ENCODE measurements at places on chromosomes 11 and 22.

- no peak for DNase-seq
These were observed at the start of gene FERMT3 for GRCh38 chr11:64206457-64207255. Gene FERMT3 (plus strand): TSS chr11:64206721. CDS start chr11:64207365, 644 bp downstream.

- DNase-seq: peak; percentile 65
These were observed 243.9 kb upstream of the SYN3 start for GRCh38 chr22:33302049-33302545.

GRCh38 chr22:35797411-35797810, 79.7 kb downstream of the APOL5 start:
- DNase-seq: no peak

DNA sequence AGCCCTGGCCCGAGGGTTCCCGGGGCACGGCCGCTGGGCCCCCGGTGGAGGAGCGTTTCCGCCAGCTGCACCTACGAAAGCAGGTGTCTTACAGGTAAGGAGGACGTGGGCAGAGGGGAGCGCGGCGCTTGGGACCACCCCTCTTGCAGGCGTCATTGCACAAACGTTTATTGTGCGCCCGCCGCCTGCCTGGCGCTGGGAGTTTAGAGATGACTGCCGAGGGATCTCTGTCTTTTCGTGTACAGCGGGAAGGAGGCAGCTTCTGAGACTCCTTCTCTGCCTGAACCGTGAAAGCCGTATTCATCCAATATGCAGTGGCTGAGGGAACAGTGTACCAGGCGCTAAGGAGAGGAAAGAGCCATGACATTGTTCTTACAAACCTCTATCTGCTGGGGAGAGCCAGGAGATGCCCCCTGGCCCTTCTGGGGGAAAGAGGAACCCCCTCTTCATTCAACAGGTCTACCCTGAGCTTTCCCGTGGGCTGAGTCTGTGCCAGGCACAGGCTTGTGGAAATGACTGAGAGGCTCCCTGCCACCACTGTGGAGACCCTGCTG, 13.8 kb upstream of the DGKZ start:
- peak; percentile 35 for DNase-seq

GRCh38 chr11:44589301-44589700, 23.8 kb downstream of the CD82 start:
- DNase-seq: no peak

DNA sequence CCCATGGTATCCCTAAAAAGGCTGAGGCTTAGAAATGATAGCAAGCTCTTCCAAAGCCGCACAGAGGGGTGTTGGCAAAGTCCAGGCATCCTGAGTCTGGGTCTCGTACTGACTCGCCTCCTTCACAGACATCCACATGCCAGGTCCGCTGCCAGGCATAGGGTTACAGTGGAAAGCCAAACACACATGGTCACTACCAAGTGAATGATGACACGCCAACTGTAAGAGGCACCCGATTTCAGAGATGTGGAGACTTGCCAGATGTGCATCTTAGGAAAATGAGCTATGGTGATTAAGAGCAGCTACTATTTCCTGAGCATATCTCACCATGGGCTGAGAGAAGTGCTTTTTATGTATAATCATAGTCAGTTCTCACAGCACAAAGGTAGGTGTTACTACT, 314.9 kb downstream of the MIAT start:
- no peak for DNase-seq

DNA sequence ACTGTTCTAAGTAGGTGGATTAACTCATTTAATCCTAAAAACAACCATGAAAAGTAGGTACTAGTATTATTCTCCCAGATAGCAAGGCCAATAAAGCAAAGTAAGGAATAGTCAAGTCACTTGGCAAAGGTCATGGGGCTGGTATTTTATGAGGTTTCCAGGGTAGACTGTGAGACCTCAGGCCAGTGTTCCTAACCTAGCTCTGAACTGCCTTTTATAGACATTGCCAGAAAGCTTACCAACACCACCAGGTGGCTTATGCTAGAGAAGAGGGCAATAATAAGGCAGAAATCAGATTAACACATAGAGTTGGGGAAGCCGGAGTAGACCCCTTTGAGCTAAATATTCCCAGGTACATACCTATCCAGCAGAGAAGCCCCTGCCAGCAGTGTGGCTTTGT, 490.9 kb upstream of the TENM4 start:
- no peak for DNase-seq

- DNase-seq: no peak
These were observed 145.7 kb downstream of the SHANK2 start for GRCh38 chr11:71106671-71107070.

GRCh38 chr11:15757048-15757698, 599.2 kb downstream of the SOX6 start:
- DNase-seq: no peak

DNA sequence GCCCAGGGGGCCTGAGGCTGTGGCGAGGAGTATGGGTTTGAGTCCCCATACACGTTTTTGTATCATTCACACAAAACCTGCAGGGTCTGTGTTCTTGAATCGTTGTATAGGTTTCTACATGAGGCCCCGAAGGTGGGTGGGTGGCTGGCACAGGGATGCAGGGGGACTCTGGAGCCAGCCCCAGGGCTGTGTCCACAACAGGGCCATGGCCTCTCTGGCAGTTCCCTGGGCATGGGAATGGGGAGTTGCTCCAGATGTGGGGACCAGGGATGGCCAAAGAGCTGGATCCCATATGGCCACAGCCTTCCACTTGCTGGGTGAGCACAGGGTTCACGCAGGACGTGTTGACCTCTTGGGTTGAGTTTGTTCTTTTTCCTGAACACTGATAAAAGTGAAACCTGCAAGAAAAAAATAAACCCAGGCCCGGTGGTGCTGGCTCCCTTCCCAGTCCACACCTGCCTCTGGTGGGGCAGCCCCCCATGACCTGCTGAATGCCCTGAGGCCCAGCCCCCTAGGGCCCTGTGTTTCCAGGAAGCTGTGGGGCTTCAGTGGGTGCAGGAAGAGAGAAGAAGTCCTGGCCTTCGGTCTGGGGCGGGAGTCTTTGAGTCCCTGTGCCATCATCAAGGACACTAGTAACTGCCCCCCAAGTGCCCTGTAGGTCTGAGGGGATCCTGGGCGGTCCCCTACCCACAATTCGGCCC, 16.1 kb downstream of the MYRF start:
- no peak for DNase-seq

DNA sequence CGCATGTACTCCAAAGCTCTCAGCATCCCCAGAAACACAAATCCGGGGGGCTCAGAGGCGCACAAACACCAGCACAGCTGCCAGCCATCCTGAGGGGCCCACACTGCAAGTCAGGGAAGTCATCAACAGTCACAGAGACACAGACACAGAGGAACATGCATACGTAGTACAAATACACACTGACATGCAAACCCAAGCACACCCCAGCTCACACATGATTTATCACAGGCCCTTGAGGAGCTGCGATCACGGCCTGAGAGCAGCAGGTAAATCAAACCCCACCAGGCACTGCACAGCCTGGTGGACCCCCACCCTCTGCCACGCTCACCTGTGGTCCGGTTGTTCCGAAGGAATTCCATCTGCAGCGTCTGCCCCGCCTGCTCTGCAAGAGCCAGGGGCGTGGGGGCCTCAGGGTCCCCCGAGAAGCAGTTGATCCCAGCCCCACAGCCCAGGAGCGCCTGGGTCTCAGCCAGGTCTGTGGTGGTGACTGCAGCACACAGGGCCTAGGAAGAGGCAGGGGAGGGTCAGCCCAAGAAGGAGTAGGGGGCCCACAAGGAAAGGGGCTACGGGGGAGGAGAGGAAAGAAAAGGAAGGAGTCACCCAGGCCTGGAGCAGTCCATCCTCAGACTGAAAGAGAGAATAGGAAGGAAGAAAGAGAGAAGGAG, 28.5 kb upstream of the PDE2A start:
- DNase-seq: no peak

GRCh38 chr11:35798423-35798822, 135.8 kb downstream of the TRIM44 start:
- no peak for DNase-seq

GRCh38 chr11:9625728-9626127, 38.1 kb upstream of the SWAP70 start:
- DNase-seq: no peak

DNA sequence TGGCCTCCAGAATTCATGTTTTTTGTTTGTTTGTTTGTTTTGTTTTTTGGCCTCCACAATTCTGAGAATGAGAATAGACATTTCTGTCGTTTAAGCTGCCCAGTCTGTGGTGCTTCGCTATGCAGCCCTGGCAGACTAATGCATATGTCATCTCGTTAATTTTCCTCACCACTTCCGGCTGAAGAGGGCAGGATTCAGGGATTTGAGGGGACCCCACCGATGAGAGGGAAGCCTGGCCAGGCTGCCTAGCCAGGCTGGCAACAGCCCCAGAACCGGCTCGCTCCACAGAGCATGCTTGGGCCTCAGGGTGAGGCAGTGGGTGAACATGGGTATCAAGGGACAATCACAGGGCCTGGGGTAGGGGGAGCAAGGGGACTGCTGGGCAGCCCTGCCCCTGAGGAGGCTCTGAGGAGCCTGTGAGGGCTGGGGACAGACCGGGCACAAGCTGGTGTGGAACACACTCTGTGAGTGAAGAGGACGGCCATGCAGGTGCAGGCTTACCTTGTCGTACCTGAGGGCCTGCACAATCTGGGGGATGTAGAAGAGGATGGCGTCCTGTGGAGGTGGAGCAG, 47.8 kb upstream of the SERPIND1 start:
- DNase-seq: no peak

GRCh38 chr11:75325713-75326438, 25.6 kb downstream of the ARRB1 start:
- no peak for DNase-seq

DNA sequence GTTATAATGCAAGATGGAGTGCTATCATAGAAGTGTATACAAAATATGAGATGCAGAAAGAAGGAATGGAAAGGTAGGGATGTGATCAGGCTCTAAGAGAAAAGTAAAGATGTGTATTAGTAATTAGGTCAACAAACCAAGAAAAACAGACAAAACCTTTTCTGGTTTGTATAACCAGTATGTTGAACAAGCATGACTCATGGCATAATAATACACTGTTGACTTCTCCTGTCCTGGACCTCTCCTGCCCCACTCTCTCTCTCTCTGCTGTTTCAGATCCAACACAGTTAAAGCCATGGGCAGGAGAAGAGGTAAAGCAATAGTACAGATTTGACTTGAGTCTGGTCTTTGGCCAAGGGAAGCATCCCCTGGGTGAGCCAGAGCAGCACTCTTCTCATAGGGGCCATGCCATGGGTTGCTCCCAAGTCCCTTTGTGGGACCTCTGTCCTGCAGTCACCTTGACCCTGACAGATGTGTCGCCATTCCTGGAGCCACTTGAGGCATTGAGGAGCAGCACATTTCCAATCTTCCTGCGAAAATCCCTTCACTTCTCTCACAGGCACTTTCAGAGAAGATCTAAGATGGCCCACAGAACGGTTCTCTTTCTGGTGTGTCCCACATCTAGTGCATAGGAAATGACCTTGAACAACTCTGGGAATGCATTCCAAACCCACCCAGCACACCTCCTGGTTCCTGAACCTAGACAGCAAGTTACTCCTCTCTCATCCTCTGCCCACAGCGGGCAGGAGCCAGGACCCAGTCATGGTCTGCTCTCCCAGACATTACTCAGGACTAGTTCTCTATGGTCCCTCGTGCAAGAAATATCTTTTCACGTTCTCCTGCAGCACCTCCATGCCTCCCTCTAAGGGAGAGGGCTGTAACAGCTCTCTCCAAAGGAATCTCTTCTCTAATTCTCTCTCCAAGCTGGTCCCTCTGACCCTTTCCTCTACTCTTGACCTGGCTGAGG, 58.2 kb upstream of the PRSS23 start:
- DNase-seq: no peak

GRCh38 chr11:116640641-116641402, 132.0 kb downstream of the BUD13 start:
- DNase-seq: no peak

GRCh38 chr11:45472716-45473317, 186.7 kb upstream of the SYT13 start:
- no peak for DNase-seq

GRCh38 chr11:75107187-75107586, 10.5 kb upstream of the OR2AT4 start:
- no peak for DNase-seq

DNA sequence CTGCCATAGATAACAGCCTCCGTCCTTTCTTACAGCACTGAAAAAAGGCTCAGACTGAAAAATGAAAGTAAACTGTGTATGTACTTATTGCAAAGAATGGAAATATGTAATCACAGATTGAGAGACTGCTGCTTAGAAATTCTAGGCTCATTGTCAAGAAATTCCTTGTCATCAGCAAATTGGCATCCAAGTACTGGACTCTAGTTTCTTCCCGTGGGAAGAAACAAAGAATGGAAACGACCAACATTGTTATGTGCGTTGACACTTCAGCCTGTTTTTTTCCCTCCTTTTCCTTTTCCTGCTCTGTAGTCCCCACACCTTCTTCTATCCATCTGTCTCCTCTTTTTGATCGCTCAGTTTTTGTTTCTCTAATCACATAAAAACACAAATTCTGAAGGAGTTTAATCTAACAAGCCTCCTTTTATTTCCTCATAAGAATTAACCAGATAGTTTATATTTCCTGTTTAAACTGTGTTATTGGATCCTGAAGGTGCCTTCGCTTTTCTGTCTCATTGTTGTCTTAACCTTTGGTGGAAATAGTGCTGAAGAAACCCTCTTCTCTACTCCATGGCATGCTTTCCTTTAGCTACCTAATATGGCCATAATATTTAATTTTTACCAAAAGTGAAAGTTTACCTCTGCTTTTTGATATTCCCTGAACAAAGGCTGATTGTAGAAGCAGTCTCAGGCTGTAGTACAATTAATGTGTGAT, 20.0 kb upstream of the CASP12 start:
- no peak for DNase-seq

DNA sequence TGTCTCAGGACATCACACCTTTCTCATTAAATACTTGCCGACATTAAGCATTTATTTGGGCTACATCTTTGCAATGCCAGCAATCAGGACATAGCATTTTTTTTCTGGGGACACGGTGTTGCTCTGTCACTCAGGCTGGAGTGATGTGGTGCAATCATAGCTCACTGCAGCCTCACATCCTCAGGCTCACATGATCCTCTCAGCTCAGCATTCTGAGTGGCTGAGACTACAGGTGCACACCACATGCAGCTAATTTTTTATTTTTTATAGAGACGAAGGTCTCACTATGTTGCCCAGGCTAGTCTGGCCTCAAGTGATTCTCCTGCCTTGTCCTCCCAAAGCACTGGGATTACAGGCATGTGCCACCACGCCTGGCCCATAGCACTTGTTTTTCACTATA, 21.6 kb downstream of the OR9G1 start:
- no peak for DNase-seq

DNA sequence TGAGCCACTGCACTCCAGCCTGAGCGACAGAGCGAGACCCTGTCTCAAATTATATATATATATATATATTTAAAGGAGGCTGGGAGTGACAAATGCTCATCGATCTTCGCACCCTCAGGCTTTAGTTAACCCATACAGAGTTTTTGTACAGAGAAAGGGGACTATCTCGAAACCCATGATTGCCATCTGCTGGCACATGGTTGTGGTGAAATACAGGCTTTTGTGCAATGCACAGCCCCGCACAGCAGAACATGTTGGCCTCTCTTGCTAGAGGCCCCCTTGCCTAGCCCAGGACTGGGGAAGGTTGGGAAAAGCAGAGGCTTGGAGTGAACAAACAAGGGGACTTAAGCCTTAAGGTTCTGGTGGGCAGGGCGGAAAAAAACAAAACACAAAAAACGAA, 3.6 kb downstream of the MYBPC3 start:
- DNase-seq: peak; percentile 10
